ENCODE measurements at places on chromosomes 5 and 9.

DNA sequence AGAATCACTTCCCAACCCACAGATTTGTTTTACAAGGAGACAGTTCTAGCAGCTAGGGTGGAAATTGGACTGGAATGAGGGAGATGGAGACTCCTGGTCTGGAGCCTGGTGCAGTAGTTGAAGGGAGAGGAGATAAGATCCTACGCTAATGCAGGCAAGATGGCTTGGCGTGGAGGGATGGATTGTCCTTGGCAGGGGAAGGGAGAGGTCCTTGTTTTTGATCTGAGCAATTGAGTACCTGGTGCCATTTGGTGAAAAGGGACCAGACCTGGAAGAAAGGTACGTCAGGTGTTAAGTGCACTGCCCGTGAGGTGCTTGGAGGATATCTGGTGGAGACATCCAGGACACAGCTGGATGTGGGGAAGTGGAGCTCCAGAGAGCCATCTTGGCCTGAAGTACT is 35.7 kb downstream of the ANGPTL2 start:
- no peak for DNase-seq

GRCh38 chr5:50535393-50535792 is 94.3 kb upstream of the EMB start:
- DNase-seq, result no peak

DNA sequence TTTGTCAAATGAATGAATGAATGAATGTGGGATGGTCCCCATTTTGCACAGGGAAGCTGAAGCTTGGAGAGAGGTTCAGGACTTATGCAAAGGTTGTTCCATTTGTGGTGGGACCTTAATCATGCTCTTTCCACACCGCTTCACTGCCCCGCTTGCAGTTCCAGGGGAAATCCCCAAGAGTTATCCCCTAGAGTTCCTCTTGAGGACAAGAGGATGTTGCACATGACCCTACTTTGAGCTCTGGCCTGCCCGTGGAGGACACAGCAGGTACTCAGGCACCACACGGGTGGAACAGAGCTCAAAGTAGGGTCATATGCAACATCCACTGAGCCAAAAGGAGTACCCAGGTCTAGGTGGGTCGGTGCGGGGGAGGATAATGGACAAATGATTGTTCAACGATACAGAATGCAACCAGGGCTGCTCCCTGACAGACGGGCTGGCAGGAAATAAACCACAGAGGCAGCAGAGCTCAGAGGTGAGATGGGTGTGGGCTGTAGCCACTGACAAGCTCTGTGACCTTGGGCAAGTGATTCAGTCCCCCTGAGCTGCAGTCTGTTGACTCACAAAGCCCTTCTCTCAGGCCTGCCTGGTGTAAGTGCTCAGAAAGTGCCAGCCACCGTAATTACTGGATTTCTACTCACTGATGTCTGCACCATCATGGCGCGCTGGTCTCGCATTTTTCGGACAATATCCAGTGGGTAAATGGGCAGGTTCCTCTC is 60.3 kb upstream of the EPB41L4B start:
- no peak for DNase-seq

DNA sequence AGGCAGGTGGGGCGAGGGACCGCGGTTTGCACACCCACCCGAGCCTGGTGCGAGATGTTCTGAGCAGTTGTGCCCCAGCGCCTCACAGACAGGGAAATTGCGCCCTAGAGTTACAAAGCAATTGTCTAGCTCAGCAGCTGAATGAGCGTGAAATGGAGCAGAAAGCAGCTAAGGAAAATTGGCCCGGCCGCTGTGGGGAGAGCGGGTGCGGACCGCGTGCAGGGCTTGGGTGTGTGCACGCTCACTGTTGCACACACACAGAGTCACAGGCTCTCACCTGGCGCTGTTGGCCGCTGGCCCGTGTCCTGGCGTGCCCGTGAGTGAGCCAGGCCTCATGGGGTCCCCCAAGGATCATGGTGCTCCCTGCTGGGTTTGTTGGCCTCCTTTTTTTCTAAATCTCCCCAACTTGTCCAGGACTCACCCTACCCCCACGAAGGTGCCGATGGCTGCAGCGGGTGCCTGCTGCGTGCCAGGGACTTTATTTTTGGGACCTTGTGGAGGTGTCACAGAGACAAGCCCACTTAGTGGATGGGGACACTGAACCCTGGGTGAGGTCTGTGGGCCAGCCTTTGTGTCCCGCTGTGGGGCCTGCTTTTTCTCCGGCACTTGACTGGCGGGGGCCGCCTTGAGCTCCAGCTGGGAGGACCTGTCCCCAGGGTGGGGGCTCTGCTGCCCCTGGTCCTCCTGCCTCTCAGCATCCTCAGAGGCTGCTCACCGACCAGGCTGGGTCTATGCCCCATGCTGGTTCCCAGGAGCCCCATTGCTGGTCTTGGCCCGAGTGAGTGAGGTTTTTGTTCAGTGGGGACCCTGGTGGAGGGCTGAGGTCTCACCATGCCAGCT is 5.2 kb downstream of the RXRA start:
- DNase-seq, result no peak

GRCh38 chr5:761059-761771 is 23.3 kb downstream of the ZDHHC11B start:
- no peak for DNase-seq

DNA sequence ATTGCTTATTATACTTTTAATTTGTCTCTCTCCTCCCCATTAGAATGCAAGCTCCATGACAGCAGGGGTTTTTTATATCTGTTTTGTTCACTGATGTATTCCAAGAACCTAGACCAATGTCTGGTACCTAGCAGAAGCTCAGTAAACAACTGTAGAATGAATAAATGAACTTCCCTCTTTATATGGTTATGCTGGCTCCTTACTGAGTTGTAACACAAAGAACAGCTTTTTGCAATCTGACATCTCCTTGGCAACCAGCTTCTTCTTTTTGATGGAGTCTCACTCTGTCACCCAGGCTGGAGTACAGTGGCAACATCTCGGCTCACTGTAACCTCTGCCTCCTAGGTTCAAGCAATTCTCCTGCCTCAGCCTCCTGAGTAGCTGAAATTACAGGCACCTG is 13.6 kb downstream of the TRMO start:
- DNase-seq, result no peak

DNA sequence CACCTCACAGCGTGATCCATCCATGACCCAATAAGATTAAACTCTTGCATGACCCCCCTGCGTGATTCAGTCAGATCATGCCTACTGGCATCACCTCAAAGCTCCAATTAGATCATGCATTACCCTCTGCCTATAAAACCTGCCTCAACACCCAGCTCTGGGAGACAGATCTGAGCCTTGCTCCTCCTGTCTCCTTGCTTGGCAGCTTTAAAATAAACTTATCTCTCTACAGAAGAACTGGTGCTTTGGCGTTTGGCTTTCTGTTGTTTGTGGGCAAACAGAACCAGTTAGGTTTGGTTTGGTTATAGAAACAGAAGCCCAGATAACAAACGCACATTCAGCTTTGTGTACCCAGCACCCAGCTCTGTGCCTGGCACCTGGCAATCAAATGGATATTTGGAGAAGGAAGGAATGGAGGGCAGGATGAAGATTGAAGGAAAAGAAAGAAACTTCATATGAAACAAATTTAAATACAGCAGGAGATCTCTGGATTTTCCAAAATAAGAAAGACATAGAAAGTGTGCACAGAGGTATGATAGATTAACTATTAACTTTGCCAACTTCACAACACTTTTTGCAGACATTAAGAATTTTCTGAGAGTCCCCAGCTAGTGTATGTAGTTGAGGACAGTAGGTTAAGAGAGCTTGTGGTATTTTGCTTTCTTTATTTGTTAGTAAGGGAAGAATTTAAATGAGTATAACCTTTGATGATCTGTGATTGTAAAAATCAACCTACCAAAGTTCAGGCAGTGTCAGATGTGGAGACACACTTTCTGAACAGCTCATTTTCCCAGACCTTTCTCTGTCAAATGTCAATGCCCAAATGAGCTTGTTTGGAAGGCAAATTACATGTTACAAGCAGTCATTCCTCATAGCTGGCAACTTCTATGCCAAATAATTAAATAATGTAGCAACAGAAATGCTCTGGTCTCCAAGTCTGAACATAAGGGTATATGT is 102.1 kb upstream of the ASTN2 start:
- DNase-seq, result no peak

GRCh38 chr5:105573575-105573974 is 2011.0 kb upstream of the NUDT12 start:
- DNase-seq, result no peak

DNA sequence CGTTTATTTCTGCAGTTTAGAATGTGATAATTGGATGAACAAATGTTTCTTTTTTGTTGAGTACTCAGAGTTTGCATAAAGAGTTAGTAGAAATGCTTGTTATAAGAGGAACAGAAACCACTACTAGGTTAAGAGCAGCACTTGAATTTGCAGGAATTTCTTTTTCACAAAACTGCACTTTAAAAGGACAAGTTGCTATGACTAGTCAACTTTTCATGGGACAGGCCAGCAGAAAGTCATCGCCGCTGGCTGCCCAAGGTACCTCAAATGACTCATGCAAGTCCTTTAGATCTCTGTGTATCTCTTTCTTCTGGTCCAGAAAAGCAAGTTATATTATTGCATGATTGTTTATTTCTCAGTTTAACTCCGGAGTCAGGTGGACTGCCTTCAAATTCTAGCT is 97.3 kb upstream of the HMHB1 start:
- no peak for DNase-seq

DNA sequence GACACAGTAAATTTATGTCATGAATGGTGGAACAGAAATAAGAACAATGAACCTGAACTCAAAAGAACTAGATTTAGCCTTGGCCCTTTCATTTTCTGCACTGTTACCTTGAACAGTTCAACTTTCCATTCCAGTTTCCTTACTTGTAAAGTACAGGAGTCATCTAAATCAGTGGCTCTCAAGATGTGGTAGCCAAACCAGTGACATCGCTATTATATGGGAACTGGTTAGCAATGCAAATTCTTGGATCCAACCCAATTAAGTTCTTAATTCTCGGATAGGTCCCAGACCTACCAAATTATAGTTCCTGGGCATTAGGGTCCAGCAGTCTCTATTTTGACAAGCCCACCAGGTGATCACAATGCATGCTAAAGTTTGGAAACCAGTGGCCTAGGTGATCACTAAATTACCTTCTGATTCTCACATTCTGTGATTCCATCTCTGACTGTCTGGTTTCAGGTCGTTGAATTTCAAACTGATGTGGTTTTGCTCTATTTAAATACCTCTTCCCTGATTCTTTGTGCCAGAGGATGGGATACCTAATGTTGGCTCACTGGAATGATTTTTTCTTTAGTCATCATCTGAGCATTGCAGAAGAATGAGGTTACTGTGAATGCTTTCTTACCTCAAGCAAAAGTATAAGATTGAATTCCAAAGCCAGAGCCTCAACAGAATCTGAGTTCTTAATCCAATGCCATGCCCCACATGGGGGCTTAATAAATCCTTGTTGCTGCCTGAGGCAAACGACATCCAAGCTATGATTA is 253.8 kb downstream of the ENC1 start:
- DNase-seq, result no peak

GRCh38 chr5:132704875-132705274 is 31.1 kb downstream of the IL4 start:
- no peak for DNase-seq

GRCh38 chr5:171314728-171315385 is 5.8 kb downstream of the TLX3 start:
- DNase-seq, result no peak

DNA sequence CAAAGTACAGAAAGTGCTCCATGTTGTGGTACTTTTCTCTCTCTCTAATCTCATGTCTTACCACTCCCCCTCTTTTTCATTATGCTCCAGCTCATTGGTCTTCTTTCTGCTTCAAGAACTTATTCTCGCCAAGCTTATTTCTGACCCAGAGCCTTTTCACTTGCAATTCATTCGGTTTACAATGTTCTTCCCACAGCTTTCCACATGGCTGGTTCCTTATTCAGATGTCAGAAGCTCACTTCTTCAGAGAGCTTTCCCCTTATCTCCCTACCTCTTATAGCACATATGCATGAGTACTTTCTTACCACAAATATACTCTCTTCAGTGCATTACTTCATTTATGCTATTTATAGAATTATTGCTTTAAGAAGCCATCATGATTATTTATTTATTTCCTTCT is 338.8 kb upstream of the ATP10B start:
- DNase-seq, result no peak

DNA sequence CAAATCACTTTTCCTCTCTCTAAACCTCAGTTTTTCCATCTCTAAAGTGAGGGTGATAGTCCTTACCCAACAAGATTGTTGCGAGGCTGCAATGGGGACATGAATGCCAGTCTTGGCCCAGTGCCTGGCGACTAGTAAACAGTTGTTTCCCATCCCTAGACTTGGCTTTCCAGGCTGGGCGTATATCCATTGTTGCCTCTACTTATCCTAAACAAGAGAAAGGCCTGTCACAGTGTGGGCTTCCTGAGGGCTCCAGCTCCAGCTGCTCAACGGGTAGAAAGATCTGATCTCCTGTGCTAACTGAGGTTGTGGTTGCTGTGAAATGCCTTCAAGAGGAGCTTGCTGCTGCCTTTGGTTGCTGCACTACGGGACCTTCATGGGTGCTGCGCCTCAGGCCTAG is 142.0 kb downstream of the NSG2 start:
- no peak for DNase-seq

- no peak for DNase-seq
Measured at GRCh38 chr5:14208071-14209021, 65.2 kb downstream of the TRIO start.

DNA sequence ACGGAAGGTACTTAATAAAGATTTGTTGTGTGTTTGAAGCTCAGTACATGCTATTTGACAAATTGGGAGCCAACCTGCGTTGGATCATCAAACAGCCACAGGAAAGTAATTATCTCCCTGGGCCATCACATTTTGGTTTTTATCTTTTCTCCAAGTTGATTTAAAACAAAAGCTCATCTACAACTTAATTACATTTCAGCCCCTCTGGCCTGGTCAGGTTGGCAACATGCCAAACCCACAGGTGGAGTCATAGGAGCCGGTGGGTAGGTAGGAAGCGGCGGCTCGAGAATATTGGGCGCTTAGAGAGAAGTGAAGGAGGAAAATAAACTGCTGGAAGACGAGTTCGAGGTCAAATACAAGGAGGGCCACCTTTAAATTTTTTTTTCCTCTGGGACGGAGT is 64.9 kb upstream of the FANCC start:
- no peak for DNase-seq

DNA sequence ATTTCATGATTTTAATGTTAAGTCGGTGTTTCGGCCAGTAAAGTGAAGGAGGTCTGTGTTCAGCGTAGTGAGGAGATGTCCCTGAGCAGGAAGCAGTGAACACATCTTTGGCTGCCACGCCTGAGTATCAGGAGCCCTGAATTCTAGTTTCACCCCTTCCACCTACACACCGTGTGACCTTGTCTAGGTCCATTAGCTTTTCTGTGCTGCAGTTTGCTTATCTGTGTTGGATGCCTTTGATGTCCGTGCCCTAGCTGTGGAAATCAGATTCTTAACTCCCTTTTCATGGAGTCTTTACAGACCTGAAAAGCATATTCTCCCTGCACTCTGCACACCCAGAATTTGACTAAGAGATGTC is 601 bp downstream of the FBXO38 start:
- DNase-seq, result peak; percentile 0
